ENCODE measurements at places on chromosomes 5 and 9. TPM values are rescaled to one million over a fixed set of nuclear protein-coding genes. Genes with fewer than 3 reads are reported as not detected.
A peak's percentile ranks its signal among the peaks of the same experiment; 100 is the strongest.

PPP3R2 gene
- not detected for total RNA-seq

BTNL8 gene
- not detected for total RNA-seq

TMEM215 gene
- total RNA-seq, result not detected

STK32A gene
- not detected for total RNA-seq

DNA sequence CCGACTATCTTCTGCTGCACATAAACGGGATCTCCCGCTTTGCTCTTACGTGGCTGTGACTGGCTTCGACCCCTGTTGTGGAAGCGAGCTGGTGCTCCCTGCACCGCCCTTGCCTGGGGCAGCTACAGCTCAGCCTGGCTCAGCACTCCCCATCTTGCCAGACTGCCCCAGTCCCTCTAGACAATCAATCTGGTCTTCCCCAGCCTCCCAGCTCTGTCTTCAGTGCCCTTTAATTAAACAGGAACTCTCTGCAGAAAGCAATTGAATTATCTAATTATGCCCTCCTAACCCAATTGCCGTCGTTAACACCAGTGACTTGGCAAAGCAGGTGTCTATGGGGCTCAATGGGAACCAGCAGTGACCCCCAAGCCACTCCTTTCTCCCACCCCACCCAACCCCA, 18.9 kb upstream of the NTNG2 start:
- no peaks in the 10 kb centered on the region for H3K36me3 ChIP-seq
- peaks cover 51% of the 10 kb centered on the region for H3K27me3 ChIP-seq
- no peak overlapping the region for H3K4me3 ChIP-seq

- H3K36me3 ChIP-seq, result no peaks in the 10 kb centered on the region
- no peak overlapping the region for H3K27ac ChIP-seq
- H3K4me3 ChIP-seq, result no peak overlapping the region
- DNase-seq, result peak; percentile 95
- peaks cover 12% of the 10 kb centered on the region for H3K4me1 ChIP-seq
These were observed 181.9 kb upstream of the TBCA start for GRCh38 chr5:77957931-77958521.

DNA sequence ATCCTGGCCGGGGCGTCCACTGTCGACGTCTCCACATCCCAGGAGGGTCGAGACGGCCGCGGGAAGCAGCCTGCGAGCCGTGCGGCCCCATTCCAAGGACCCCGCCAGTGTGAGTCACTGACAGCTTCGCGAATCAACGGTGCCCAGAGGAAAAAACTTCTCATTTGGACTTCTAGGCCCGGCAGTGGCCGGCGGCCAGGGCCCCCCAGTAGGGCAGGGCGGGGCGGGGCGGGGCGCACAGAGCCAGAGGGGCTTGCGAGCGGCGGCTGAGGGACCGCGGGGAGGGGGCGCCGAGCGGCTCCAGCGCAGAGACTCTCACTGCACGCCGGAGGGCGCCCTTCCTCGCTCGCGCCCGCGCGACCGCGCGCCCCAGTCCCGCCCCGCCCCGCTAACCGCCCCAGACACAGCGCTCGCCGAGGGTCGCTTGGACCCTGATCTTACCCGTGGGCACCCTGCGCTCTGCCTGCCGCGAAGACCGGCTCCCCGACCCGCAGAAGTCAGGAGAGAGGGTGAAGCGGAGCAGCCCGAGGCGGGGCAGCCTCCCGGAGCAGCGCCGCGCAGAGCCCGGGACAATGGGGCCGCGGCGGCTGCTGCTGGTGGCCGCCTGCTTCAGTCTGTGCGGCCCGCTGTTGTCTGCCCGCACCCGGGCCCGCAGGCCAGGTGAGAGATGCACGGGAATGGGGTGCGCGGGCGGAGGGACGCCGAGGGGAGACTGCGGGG, at the start of gene F2R:
F2R (plus strand) TSS at position 391 of the 720 bp plus-strand sequence; CDS start at position 573, 182 bp downstream.
- peak; percentile 90 for DNase-seq
- H3K27me3 ChIP-seq, result no peaks in the 10 kb centered on the region

- H3K36me3 ChIP-seq, result no peaks in the 10 kb centered on the region
- no peaks in the 10 kb centered on the region for H3K27me3 ChIP-seq
These were observed 99.0 kb upstream of the FBN2 start for GRCh38 chr5:128637031-128637430.

DNA sequence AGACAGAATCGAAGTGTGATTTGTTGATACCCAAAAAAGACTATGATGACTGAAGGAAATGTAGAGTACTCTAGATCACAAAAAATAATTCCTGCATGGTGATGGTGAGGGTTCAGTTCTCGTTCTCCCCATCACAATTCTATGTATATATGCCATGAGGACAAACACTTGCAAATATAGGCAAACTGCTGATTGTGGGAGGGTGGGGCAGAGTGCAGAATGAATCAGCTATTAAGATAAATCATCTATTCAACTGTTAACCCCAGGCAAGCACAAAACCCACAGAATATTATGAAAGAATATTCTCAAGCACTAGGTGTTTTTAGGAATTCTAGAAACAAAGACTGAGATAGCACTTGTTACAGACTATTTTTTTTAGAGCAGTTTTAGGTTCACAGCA, 13.9 kb upstream of the UBLCP1 start:
- DNase-seq, result no peak
- no peaks in the 10 kb centered on the region for H3K27me3 ChIP-seq
- no peak overlapping the region for H3K27ac ChIP-seq
- H3K4me3 ChIP-seq, result no peak overlapping the region
- H3K36me3 ChIP-seq, result no peaks in the 10 kb centered on the region
- no peaks in the 10 kb centered on the region for H3K4me1 ChIP-seq

GRCh38 chr9:27194401-27195091, 85.5 kb downstream of the TEK start:
- no peaks in the 10 kb centered on the region for H3K27me3 ChIP-seq
- DNase-seq, result no peak
- H3K4me3 ChIP-seq, result no peak overlapping the region
- H3K27ac ChIP-seq, result no peak overlapping the region

DNA sequence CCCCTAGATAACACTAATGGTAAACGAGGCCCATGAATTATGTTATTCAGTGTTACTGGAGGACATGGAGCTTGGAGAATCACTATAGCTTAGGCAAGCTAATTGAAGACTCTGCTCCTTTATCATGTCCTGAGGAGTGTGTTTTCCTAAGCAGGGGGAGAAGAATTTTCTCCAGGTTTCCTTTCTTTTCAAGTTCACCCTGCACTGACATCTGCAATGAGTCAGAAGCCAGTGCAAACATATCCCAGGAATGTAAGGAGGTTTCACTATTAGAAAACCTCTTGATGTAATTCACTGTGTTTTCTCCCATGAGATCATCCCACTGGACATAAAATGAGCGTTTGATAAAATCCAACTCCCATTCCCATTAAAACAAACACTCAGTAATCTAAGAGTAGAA, 75.6 kb downstream of the DMRT2 start:
- H3K27me3 ChIP-seq, result no peaks in the 10 kb centered on the region
- H3K4me1 ChIP-seq, result no peaks in the 10 kb centered on the region
- no peaks in the 10 kb centered on the region for H3K36me3 ChIP-seq
- H3K4me3 ChIP-seq, result no peak overlapping the region
- no peak overlapping the region for H3K27ac ChIP-seq
- DNase-seq, result no peak

Data from A673 (cell line).